Fibroblast of skin of abdomen (primary cell): ENCODE measurements at places on chromosomes 5 and 9.

GRCh38 chr5:92635001-92635461 is 946.0 kb downstream of the NR2F1-AS1 start:
- DNase-seq, result no peak

GRCh38 chr5:68565427-68565826 is 349.9 kb downstream of the PIK3R1 start:
- DNase-seq, result no peak

- DNase-seq, result no peak
These were observed 230.9 kb downstream of the CDH9 start for GRCh38 chr5:26807231-26808199.

GRCh38 chr9:10148796-10149195 is 464.0 kb downstream of the PTPRD start:
- DNase-seq, result no peak

DNA sequence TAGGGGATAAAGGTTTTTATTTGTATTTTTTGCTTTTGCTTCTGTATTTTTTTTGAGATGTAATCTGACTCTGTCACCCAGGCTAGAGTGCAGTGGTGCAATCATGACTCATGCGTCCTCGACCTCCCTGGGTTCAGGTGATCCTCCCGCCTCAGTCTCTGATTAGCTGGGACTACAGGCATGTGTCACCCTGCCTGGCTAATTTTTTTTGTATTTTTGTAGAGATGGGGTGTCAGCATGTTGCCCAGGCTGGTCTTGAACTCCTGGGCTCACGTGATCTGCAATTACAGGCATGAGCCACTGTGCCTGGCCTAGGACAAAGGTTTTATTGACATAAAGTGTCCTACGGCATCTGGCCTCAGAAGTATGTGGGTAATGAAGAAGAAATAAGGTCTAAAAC is 297.1 kb upstream of the C9orf72 start:
- DNase-seq, result no peak

DNA sequence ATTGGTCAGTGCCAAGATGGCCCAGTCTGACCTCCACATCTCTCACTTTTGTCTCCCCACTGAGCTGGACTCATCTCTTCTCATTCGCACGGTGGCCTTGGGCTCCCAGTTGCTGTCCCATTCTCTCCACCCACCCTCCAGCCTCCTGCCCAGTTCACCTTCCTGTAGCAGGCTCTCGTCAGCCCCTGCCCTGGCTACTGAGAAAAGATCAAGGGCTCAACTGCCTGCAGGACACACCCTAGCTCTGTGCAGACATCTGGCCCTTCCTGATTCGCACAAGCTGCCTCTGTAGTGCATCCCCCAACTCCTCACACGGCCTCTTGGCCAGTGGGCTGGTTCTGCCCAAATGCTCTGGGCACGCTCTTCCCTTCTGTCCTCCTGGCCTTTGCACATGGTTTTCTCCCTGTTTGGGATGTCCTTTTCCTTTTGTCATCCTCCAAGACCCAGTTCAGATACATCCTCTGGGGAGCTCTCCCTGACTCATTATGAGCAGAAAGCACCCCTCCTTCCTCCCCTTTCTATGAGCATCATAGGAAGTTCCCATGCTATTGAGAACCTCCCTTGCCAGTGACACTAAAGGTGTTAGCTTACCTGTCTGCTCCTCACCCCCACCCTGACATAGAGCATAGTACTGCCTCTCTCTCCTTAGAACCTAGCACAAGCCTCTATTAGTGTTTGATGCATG is 78.5 kb upstream of the TGFBR1 start:
- no peak for DNase-seq

GRCh38 chr5:133896873-133897272 is 71.6 kb downstream of the C5orf15 start:
- DNase-seq, result no peak

DNA sequence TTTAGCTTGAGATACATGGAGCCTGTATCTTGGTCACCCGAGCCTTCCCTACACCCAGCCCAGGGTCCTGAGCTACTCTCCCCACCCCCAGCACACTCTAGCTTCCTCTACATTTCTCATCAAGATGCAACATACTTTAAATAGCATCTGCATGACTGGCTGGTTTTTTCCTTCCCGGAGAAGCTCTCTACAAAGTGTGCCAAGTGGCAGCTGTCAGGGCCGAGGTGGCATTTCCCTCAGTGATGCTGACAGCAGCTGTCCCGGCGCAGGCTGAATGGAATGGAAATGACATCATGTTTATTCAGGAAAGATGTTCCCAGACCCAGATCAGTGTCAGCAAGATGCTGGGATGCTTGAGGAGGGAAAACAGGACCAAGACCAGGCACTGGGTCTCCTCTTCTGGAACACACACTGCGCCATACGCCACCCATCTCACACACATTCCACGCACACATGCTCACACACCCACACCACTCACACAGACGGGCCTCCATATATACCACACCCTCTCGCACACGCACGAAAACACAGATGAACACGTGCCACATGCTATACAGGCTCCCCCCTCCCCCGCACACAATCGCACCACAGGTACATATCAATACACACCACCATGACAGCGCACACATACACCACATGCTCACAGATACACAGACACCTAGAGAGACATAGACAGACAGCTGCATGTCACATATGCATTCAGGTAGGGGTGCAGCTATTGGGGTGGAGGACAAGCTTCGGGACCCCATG is 67.8 kb downstream of the LHX2 start:
- peak; percentile 82 for DNase-seq

- DNase-seq, result no peak
These were observed 37.0 kb upstream of the VDAC1 start for GRCh38 chr5:134041570-134042411.

DNA sequence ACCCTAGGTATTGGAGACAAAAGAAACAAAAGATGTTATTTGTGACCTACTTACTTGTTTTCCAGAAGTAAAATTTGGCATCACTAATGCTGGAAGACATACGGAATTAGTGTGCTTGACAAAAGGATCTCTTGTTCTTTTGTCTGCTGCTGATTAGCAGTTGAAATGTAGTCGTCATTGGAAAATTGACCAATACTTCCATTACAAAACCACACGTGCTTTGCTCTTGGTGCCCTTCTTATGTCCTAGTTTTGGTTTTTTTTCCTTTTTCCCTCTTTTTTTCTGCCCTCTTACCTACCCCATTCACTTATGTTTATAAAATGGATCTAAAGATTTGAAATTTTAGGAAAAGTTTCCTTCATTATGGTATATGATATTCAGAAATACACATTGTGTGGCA is 197.4 kb downstream of the FER start:
- DNase-seq, result no peak

DNA sequence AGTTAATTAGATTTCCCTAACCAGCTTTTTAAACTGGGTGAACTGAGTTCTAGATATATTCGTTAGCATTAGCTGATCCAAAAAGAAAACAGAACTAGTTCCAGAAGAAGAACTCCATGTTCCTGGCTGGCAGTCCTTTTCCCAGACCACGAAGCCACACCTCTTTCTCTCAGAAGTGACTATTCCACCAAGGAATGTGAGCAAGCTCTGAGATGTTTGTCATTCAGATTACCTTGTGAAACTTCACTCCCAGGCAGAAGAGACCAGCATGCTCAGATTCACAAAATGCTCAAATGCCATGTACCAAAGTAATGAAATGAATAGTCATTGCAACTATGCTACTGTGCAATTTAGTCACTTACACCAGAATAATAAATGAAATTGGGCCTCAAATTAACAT is 4.4 kb upstream of the SSBP2 start:
- peak; percentile 87 for DNase-seq

DNA sequence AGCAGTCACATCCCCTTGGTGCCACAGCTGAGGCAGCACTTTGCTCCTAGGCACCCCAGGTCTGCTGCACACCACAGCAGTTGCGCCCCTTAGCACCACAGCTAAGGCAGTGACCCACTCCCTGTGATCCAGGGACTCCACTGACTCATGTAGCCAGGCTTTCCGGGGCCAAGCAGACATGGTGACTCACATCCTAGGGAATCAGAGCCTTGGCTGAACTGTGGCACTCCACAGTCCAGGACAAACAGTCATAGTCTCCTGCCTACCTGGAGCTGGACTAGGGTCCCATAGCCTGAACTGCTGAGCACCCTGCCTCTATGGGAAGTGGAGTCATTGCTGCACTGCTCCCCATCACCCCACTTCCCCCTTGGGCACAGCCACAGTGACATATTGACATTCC is 338.7 kb downstream of the NPR3 start:
- peak; percentile 90 for DNase-seq

DNA sequence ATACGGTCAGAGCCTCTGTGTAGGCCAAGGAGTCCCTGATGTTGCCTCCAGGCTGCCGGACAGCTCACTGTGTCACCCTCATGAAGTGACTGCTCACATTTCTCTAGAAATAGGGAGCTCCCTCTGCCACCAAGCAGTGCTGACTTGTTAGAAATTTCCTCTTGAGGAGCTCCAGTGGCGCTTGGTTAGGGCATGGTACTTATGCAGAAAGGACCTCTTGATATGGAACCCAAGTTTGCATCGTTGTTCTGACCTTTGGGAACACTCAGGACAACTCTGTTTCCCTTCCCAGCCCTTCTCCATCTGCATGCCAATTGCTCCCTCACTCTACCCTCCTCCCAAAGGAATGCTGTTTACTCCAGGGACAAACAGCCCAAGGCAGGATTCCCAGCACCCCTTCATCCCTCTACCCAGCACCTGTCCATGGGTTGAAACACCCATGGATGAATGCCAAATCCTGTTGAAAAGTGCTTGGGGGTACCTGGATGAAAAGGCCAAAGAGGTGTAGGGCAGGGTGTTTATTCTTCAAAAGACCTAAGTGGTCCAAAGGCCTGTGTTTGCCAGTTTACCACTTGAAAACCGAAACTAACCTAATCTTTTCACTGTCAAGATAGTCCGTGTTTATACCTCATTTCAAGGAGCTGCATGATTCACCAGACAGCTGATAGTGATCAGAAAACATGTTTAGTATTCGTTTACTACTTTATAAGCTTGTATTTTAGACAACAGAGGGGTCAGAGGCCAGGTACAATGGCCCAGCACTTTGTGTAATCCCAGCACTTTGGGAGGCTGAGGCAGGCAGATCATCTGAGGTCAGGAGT is 51.1 kb downstream of the KLF4 start:
- no peak for DNase-seq

DNA sequence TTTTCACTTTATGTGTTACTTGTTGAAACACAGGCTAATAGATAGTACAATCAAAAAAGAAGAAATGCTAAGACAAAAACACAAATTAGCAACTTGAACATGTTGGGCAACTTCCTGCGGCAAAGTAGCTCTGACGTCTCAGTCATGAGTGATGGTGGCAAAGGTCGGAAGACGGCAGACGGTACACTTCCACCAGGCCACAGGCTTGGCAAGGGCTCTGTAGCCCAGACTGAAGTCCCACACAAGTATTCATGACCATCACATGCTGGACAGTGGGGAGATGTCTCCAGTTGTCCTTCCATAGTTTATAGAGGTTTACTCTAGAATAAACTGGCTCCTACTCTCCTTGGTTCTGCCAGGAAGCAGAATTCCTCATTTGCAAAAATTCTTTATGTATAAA is 831.3 kb downstream of the MTRR start:
- no peak for DNase-seq

GRCh38 chr5:135829179-135829578 is 5.3 kb upstream of the SLC25A48 start:
- DNase-seq, result no peak

GRCh38 chr5:112546946-112547592 is 128.0 kb upstream of the EPB41L4A start:
- no peak for DNase-seq

DNA sequence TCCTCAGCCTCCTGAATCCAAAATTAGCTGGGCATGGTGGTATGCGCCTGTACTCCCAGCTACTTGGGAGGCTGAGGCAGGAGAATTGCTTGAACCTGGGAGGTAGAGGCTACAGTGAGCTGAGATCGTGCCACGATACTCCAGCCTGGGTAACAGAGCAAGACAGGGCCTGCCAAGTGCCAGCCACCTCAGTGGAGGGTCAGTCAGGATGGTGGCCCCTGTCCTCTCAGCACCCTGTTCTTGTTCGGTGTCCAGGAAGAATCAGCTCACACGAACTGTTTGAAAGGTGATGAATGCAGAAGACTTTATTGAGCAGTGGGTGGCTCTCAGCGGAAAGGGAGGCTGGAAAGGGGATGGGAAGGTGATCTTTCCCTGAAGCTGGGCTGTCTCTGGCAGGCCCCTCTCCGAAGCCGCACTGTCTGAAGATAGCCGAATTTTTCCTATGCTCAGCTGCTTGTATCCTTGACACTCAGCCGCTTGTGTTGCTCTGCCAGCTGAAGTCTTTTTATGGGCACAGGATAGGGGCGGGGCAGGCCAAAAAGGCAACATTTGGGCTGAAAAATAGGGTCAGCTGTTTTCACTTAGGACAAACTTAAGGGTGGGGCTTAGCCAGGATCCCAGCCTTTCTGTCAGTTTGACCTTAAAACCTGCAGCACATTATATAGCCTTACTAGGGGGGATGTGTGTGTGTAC is 50.9 kb downstream of the UBE2R2 start:
- peak; percentile 27 for DNase-seq

- no peak for DNase-seq
These were observed 19.2 kb upstream of the SYNPO start for GRCh38 chr5:150621301-150621700.

- no peak for DNase-seq
These were observed 64.2 kb upstream of the STK32A start for GRCh38 chr5:147170603-147171002.

DNA sequence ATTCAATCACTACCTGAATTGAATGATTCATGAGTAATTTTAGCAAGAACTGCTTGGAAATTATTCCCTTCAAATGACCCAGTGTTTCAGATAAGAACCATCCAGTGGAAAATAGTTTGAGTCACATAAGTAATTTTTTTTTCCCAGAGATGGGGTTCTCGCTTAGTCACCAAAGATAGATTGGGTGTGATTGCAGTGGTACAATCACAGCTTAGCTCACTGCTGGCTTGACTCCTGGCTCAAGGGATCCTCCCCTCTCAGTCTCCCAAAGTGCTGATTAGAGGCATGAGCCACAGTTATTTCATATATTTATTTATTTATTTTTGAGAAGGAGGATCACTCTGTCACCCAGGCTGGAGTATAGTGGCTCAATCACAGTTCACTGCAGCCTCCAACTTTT is 574.5 kb upstream of the ARRDC3 start:
- peak; percentile 29 for DNase-seq

GRCh38 chr9:134655101-134655500 is 13.5 kb downstream of the COL5A1 start:
- no peak for DNase-seq

- no peak for DNase-seq
These were observed 1.5 kb upstream of the RFX3 start for GRCh38 chr9:3526997-3527940.

DNA sequence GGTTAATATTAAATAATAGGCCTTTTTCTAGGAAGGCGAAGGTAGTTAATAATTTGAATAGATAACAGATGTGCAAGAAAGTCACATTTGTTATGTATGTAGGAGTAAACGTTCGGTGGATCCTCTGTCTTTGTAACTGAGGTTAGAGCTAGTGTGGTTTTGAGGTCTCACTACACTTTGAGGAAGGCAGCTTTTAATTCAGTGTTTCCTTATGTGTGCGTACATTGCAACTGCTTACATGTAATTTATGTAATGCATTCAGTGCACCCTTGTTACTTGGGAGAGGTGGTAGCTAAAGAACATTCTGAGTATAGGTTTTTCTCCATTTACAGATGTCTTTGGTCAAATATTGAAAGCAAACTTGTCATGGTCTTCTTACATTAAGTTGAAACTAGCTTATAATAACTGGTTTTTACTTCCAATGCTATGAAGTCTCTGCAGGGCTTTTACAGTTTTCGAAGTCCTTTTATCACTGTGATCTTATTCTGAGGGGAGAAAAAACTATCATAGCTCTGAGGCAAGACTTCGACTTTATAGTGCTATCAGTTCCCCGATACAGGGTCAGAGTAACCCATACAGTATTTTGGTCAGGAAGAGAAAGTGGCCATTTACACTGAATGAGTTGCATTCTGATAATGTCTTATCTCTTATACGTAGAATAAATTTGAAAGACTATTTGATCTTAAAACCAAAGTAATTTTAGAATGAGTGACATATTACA is 45.7 kb downstream of the TGFBR1 start:
- DNase-seq, result no peak
